ENCODE measurements at places on chromosomes 13 and 19.

DNA sequence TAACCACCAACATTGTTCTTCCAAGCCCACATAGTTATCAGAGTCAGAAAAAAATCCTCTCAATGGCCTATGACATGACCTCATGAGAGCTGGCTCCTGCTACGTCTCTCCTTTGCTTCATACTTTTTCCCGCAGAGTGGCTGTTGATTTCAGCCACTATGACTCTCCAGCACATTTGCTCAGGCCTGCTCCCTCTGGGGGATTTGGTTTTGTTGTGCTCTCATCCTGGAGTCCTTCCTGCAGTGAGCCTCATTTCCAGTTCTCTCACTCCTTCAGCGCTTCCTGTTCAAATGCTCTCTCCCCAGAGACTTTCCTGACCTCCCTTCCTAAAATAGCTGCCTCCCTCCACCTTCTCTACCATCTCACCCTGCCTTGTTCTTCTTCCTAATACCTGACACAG, 72.0 kb upstream of the USP29 start:
- DNase-seq = no peak

- no peak for DNase-seq
Measured at GRCh38 chr19:29781386-29782259, 30.2 kb upstream of the CCNE1 start.

DNA sequence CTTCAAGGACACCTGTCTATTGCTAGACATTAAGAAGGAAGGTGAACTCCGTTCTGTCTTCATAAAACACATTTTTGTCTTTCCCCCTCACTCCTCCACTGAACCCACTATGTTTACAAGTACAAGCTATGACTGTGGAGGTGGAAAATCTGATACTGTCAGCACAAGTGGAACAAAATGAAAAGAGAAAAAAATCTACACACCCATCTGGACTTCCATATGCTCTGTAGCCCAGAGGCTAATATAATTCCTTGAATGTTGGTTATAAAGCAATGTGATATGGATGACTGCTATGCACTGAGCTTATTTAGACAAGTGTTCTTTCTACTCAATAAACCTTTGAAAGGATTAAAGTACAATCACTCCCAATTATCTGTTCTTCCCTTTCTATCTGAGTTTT, 713.5 kb downstream of the DIAPH3 start:
- no peak for DNase-seq

DNA sequence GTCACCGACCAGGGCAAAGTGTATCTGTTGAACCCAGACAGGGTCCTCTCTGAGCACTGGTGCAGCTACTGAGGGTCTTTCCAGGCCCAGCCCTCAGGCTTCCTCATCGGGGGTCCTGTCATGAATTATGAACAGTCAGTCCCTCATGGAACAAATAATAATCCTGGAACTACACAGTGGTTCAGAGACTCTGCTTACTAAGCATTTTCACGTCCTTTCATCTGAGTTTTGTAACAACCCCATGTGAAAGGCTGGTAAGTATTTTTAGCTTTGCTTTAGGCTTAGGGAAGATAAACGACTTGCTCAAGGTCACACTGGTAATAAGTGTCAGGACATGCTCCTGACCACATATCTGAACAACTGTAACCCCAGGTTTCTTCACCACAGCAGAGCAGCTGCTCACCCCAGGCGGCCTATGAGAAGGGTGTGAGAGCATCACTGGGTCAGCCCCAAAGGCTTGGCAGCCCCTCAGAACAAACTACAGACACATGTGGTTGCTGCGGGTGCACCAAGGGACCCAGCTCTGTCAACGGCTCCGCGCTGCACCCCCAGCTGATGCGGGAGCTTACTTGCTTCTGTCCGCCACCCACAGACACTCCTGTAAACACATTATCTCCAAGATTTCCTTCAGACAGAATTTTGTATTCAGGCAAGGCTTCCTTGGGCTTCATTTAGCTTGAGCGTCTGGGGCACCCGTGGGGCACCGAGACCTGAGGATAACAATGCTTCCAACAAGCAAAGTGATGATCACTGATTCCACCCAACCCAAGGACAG, 19.4 kb upstream of the GSX1 start:
- no peak for DNase-seq

- no peak for DNase-seq
Measured at GRCh38 chr13:103903790-103904189, 837.6 kb upstream of the SLC10A2 start.
